ENCODE measurements at places on chromosomes 6 and 20. TPM values are rescaled to one million over a fixed set of nuclear protein-coding genes. Genes with fewer than 3 reads are reported as not detected.

The CALHM5 gene
- 3.1 TPM for total RNA-seq

The RPL7L1 gene
- total RNA-seq, result 123 TPM

The FILIP1 gene
- 2.0 TPM for total RNA-seq

The DOK5 gene
- 31.6 TPM for total RNA-seq

The CSTF1 gene
- total RNA-seq, result 39.3 TPM

The MPIG6B gene
- not detected for total RNA-seq

The BPIFB4 gene
- total RNA-seq, result not detected

The LKAAEAR1 gene
- not detected for total RNA-seq

The E2F3 gene
- 7.4 TPM for total RNA-seq

The SPTLC3 gene
- 48.1 TPM for total RNA-seq

The FOXC1 gene
- total RNA-seq, result 88.4 TPM

The MOXD1 gene
- total RNA-seq, result 19.5 TPM

The PTPRT gene
- total RNA-seq, result not detected

The LRRN4 gene
- total RNA-seq, result under 0.01 TPM

The TCP11 gene
- total RNA-seq, result 0.11 TPM

The GJA1 gene
- total RNA-seq, result 737 TPM

The VNN1 gene
- 0.32 TPM for total RNA-seq

The AIF1 gene
- not detected for total RNA-seq

The TCF15 gene
- not detected for total RNA-seq

The MAFB gene
- 32.9 TPM for total RNA-seq

The MCM8 gene
- 5.4 TPM for total RNA-seq

The CARMIL1 gene
- total RNA-seq, result 26.3 TPM

The GMEB2 gene
- total RNA-seq, result 9.0 TPM

The BPIFB6 gene
- total RNA-seq, result not detected

The TBCC gene
- 30.2 TPM for total RNA-seq

The POLR3F gene
- 16.2 TPM for total RNA-seq

The FANCE gene
- 5.5 TPM for total RNA-seq

The GSTA2 gene
- total RNA-seq, result not detected

The GJA10 gene
- total RNA-seq, result not detected

The MEI4 gene
- total RNA-seq, result under 0.01 TPM

The PGBD1 gene
- total RNA-seq, result 6.4 TPM

The ABHD16B gene
- total RNA-seq, result not detected

The FAM229B gene
- 18.8 TPM for total RNA-seq
